ENCODE measurements at places on chromosomes 4 and X. TPM values are rescaled to one million over a fixed set of nuclear protein-coding genes. Genes with fewer than 3 reads are reported as not detected.

Gene POU3F4
- polyA plus RNA-seq: 7.4 TPM

GRCh38 chr4:163493643-163494359 lies 689 bp upstream of the TMA16 start:
- no peak for DNase-seq

GRCh38 chrX:13158911-13159310 lies 114.5 kb upstream of the FAM9C start:
- no peak for DNase-seq

DNA sequence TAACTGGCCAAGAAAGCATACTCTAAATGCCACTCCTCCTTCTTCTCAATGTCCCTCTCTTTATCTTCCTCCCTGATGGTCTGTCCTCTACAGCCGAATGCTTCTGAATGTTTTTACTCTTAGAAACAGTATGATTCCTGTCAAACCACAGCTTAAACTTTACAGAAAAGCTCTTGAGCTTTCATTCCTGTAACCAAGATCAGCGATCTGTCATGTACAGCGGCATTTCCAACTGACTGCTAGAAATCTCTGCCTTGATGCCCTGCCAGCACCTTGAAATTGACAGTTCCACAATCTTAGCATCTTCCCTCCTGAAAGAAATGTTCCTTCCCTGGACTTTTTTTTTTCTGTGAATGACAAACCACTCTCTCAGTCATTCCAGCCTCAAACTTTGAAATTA lies 11.5 kb upstream of the GATB start:
- no peak for DNase-seq
